ENCODE measurements at places on chromosomes 2 and 18. TPM values are rescaled to one million over a fixed set of nuclear protein-coding genes. Genes with fewer than 3 reads are reported as not detected.

The PLA2R1 gene
- 0.88 TPM for total RNA-seq

The CREB1 gene
- total RNA-seq: 25.5 TPM

The LYPD6 gene
- 0.53 TPM for total RNA-seq

The CXCR4 gene
- total RNA-seq: not detected

The CCBE1 gene
- 10.1 TPM for total RNA-seq

The MC4R gene
- total RNA-seq: 0.23 TPM

The ZNF514 gene
- 5.9 TPM for total RNA-seq

The SLC14A1 gene
- 22.7 TPM for total RNA-seq

The MTIF2 gene
- 55.1 TPM for total RNA-seq

The TNFRSF11A gene
- total RNA-seq: 2.5 TPM

The ECEL1 gene
- total RNA-seq: not detected

The C2orf72 gene
- total RNA-seq: 0.40 TPM

The PDE1A gene
- total RNA-seq: not detected

The LRRTM1 gene
- not detected for total RNA-seq

The SCN7A gene
- total RNA-seq: not detected

The RTKN gene
- 30.5 TPM for total RNA-seq

The POMC gene
- total RNA-seq: not detected

The ZC3H6 gene
- 1.4 TPM for total RNA-seq

The LBH gene
- 1.8 TPM for total RNA-seq

The ANKRD30B gene
- total RNA-seq: 1.4 TPM

The TBR1 gene
- not detected for total RNA-seq

The REEP1 gene
- total RNA-seq: 1.4 TPM

The LRRTM4 gene
- total RNA-seq: not detected

The LRRC30 gene
- not detected for total RNA-seq

The C2orf42 gene
- total RNA-seq: 12.2 TPM

The BOLL gene
- total RNA-seq: not detected

The UGT1A3 gene
- not detected for total RNA-seq

The SPDYA gene
- 0.49 TPM for total RNA-seq

The CEBPZOS gene
- 18.8 TPM for total RNA-seq

The CYP27A1 gene
- total RNA-seq: 5.1 TPM

The BOK gene
- total RNA-seq: 8.0 TPM

Data from A375 (cell line).